ENCODE measurements at places on chromosomes 2 and 18.

DNA sequence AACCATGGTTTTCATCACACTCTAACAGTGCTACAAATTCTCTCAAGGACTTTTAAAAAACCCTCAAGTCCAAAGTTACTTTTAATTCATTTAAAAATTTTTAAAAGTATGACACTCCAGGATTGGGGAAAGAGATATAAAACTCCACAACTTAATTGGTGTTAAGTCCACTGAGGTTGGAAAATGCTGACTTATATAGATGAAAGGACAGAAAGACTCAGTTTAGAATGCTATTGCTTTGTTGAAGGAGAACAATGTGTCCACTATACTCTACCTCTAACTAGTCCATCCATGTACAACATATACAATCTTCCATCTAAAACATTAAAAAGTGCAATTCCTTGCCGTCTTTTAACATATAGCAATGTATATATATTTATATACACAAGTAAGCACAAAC is 41.2 kb downstream of the CABYR start:
- no peak for DNase-seq

DNA sequence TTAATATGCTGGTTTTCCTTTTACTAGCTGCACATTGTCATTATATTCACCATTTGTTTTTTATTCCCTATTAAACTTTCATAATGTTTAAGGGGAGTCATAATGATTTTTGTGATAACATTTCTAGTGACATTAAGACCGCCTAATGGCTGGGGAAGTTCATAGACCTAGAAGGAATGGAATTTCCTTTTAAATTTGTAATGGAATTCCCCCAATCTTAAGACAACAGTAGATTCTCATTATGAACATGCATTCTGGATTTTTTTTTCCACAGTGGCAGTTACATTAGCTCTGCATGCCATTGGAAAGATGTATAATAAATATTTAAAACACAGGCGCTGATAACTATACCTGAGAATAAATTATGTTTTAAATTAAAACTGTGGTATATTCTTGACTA is 8.4 kb downstream of the YPEL5 start:
- DNase-seq: no peak

GRCh38 chr2:15243762-15244161 is 317.4 kb downstream of the NBAS start:
- no peak for DNase-seq

- no peak for DNase-seq
These were observed 436.4 kb upstream of the SALL3 start for GRCh38 chr18:78543201-78543725.

DNA sequence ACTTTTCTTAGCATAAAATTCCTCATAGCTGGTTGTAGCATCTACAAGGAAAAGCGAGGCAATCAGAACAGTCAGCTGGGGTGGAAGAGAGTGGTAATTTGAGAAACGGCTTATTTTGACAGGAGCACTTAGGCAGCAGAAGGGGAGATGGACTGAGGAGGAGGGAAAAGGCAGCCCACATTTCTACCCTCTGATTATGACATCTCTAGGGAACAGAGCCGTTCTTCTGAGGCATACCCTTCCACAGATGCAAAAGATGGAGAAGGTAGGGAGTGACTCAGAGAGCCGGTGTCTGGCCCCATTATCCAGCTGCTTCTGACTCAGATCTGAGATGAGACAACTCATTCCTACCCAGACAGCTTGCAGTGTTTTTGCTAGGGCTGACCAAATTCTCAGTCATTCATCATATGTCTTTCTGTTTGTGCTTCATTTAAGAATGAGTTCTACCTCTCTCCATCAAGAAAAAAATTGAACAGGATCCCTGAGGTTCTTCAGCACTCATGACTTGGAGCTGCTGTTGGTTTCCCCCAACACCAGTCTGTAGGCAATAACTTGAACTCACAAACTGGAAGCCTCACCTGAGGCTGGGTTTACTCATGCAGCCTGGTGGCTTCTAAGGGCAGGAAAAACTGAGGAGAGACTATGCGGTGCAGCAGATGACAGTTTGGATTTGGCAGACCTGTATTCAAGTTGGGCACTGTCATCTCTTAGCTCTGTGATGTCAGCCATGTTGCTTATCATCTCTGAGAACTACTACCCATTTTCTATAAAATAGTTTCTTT is 15.9 kb upstream of the SEC11C start:
- no peak for DNase-seq

DNA sequence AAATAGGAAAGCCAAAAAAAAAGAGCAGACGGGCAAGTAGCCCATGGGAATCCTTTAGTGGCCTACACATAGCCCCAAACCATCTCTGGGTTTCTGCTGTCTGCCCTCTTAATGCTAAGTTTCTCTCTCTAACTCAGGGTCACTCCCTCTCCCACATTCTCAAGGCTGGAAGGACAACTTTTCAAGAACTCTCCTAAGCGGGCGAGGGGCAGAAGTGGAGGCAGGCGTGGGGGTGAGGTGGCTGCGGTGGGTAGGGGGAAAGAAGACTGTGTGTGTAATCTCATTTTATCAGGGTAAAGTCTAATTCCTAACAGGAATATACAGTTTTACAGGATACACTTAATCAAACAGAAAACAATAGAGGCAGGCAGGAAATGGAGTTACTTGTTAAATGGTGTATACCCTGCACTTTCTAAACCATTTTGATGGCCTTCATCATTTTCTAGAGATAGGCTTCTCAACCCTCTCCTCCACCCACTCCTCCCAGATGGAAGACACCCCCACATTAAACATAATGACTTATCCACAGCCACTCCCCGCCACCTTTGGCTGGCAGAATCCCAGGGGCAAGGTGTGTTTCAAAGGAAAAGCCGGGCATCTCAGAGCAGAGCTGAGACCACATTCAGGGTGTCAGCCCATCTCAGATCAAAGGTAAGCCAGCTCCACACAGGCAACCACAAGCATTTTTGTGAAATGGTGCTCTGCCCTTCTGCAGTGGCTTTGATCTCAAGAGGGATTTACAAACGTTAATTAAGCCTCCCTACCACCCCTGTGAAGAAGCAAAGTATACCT is 6.8 kb downstream of the SMAD7 start:
- no peak for DNase-seq

DNA sequence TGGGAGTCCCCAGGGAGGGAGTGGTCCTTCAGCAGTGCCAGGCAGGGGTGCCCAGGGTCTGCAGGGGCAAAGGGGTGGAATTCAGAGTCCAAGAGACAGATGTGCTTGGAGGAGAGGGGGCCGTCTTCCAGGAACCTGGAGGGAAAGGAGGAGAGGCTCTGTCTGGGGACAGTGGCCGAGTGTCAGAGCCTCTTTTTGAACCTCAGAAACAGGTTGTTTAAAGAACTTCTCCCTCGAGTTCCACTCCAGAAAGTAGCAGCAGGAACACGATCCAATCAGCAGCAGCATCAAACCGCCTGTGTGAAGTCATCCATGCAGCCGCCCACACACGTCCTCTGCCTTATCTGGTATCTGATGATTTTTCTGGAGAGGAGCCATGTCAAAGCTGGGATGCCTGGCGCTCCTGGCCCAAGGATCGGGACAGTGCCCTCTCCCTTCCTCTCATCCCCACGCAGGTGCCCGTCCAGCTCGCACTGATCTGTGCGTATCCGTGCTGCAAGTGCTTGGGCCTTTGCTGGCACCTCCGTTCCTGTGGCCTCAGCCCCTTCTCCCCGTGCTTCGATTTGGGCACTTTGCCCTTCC is 205.1 kb downstream of the NDUFA10 start:
- no peak for DNase-seq

- no peak for DNase-seq
These were observed 28.0 kb downstream of the APCDD1 start for GRCh38 chr18:10482363-10482984.

DNA sequence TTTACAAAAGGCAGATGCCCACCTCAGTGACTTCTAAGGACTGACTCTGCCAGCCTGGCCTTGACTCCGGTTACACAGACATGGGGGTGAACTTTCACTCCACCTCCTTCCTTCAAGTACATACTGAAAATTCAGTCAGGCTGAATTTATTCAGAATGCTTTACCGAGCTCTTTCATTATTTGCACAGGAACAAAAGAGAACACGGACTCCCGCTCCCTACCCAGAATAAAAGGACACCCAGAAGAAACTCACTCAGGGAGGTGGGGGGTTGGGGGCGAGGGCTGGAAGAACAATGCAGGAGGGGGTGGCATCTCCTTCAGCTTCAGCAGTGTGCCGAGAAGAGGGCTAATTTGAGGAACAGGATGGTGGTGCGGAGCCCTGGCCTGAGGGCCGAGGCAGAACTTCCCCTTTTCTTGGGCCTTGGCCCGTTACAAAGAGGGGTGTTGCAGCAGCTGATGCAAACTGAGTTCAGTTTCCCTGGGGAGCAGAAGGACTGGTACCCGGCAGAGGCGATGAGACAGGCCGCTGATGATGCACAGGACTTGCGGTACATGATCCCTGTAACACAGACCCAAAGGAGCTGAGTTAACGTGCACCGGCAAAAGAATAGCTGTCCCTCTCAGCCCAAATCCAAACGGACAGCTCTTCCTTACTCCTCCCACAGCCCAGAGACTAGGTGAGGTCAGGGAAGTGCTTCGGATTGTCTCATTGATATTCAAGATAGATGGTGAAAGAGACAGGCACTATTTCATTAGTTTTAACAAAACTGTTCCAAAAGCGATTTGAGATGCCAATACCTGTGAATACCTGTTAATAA is 24.1 kb downstream of the LYPD1 start:
- DNase-seq: no peak

DNA sequence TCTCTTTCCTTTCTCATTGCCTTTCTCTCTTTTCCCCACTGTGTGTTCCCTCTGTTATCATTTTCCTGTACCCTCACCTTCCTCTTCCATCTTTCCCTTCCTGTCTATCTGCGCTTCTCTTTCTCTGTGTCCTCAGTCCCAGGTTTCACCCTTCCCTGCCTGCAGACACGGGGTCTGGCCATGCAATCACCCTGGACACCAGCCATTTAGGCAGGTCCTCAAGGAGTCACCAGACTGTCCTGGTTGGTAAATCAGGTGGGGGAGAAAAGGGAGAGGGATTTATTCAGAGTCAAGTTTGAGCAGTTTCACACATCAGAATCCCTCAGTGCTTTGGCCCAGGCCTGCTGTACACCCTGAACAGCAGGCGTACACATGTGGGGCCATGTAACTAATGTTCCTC is 169.3 kb downstream of the ANKRD30B start:
- no peak for DNase-seq

DNA sequence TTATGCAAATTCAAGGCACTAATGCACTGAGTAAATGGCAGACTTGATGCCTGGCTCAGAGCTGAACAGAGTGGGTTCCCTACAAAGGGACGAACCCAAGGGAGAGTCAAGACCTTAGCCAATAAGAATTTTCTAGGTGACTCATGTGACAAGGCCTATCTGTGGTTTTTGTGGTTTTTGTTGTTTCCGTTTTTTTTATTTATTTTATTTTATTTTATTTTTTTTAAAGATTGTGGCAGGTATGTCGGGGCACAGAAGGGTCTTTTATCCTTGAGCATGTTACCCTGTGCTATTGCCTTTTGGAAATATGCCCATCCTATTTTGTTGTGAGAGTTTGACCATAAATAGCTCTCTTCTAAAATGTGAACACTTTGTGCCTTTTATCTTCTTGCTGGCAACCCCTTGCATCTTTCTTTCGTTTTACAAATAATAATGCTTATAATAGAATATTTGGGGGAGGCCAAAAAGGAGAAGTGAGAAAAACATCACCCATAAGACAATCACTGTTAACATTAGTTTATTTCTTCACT is 113.4 kb upstream of the AQP4 start:
- DNase-seq: no peak

- DNase-seq: no peak
These were observed 8.5 kb downstream of the ZNF396 start for GRCh38 chr18:35368595-35368994.

DNA sequence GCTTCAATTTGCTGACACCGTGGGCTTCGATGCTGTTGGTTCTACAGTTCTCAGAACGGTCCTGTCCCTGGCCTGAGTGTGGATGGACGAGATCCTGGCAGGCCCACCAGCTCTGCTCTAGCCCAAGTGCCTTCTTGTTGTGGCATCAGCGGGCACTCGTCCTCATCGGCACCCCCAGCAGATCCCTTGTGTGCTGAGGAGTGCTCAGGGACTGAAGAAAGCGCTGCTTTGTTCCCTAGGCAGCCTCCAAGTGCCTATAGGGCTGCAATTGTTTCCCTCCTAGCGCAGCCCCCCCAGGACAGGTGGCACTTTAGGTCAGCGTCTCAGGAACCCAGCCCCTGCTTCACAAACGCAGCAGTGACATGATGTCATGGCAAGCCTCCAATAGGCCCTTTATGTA is 217.7 kb downstream of the AGAP1 start:
- no peak for DNase-seq

Data from activated CD4-positive, CD25-positive, alpha-beta regulatory T cell (primary cell).